ENCODE measurements at places on chromosomes 13 and 19. TPM values are rescaled to one million over a fixed set of nuclear protein-coding genes. Genes with fewer than 3 reads are reported as not detected.
A peak's percentile ranks its signal among the peaks of the same experiment; 100 is the strongest.

DNA sequence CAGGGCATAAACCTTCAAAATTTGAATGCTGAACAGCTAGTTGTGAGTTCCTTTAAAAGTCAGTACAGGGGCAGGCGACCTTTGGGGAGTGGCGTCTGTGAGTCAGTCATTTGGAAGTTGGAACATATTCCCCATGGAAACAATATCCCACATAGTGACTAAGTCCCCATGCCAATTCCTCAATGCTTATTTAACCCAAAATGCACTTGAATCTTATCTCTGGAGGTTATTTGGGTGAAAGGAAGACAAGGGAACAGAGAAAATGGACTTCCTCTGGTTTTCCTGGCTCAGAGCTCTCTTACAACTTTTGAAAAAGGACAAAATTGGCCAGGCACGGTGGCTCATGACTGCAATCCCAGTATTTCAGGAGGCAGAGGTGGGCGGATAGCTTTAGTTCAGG lies 479.2 kb upstream of the NBEA start:
- H3K4me1 ChIP-seq: peaks cover 12% of the 10 kb centered on the region
- DNase-seq: peak; percentile 51
- H3K27ac ChIP-seq: no peak overlapping the region
- H3K36me3 ChIP-seq: no peaks in the 10 kb centered on the region

- no peak overlapping the region for H3K4me3 ChIP-seq
- no peak overlapping the region for H3K27ac ChIP-seq
- peaks cover 6% of the 10 kb centered on the region for H3K27me3 ChIP-seq
- no peak for DNase-seq
- no peaks in the 10 kb centered on the region for H3K4me1 ChIP-seq
Observed at GRCh38 chr13:23609414-23609760, 39.2 kb downstream of the TNFRSF19 start.

Gene ZNF492
- total RNA-seq: not detected

Gene FXYD3
- total RNA-seq: 17.4 TPM

DNA sequence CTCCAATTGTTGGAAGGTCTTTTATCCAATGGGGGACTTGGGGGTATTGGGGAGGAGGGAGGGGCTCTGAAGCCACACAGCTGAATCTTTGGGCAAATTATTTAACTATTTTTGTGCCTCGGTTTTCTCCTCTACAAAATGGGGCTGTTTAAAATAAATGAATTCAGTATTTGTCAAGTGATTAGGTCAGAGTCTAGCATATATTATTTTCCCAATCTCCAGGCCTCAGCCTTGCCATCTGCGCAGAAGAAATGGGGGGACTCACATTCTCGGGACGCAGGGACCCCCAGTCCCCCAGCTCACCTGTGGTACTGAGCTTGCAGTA lies 1.5 kb downstream of the TLE5 start:
- peaks cover 46% of the 10 kb centered on the region for H3K4me1 ChIP-seq
- no peaks in the 10 kb centered on the region for H3K27me3 ChIP-seq
- H3K27ac ChIP-seq: peak overlapping the region; percentile 91
- peak overlapping the region; percentile 72 for H3K4me3 ChIP-seq
- H3K36me3 ChIP-seq: peaks cover 15% of the 10 kb centered on the region

- no peaks in the 10 kb centered on the region for H3K36me3 ChIP-seq
- no peaks in the 10 kb centered on the region for H3K27me3 ChIP-seq
- H3K4me1 ChIP-seq: no peaks in the 10 kb centered on the region
- no peak for DNase-seq
- H3K27ac ChIP-seq: no peak overlapping the region
Observed at GRCh38 chr13:27242702-27243101, 8.7 kb upstream of the RPL21 start.

Gene KCNC3
- total RNA-seq: 6.9 TPM

DNA sequence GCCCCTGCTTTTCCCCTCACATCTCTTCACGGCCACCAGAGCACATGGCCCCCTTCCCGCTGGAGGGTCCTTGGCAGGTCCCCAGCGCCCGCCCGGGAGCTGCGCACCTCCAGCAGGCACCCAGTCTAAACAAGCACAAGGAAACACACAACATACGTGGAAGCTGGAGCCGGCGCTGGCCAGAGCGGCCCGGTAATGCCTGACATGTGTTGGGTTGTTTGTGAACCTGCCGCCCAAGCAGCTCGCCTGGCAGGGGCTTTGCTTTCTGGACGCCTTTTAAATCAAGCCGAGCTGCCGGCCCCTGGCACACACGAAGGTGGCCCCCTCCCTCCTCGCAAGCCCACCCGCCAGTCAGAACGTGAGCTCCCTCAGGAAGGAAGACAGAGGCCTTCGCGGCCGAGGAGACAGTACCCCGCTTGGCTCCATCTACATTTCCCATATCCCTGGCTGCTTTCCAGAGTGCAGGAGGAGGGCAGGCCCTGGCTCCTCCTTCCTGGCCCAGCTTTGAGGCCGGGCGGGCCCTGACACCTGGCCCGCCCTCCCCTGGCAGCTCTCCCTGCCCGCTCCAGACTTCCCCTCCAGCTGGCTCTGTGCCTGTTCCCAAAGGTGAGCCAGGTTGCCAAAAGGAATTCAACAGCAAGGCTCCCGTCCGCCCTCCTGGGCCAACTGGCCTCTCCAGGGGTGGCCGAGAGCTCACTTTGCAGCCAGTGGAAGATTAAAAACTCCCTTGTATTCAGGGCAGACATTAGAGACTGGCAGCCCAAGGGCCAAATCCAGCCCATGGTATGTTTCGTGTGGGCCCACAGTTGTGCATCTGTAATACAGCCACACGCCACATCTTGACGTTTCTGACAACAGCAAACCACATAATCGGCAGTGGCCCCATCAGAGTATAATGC lies 28.7 kb downstream of the COMP start:
- peaks cover 38% of the 10 kb centered on the region for H3K4me1 ChIP-seq
- H3K27me3 ChIP-seq: no peaks in the 10 kb centered on the region
- peak overlapping the region; percentile 45 for H3K27ac ChIP-seq
- DNase-seq: peak; percentile 26

GRCh38 chr13:73664851-73665250 lies 469.4 kb downstream of the KLF12 start:
- no peak overlapping the region for H3K27ac ChIP-seq
- DNase-seq: no peak
- no peaks in the 10 kb centered on the region for H3K27me3 ChIP-seq
- no peaks in the 10 kb centered on the region for H3K4me1 ChIP-seq

DNA sequence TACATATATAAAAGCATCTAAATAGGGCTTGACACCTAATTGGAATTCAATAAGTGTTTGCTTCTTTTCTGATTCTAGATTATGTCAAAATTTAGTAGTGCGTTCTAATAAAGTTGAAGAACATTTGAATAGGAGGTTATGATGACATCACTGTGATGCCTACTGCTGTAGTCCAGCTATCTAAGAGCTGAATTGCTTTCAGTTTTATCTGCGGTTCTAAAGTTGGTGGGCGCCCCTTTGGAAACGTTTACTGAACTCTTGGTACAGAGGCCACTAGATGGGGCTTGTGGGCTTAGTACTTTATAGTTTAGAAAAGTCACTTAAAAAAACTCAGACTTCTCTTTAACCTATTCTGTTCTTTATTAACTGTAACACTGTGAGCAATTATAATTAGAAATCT lies 776.9 kb downstream of the GPC5 start:
- DNase-seq: no peak
- no peaks in the 10 kb centered on the region for H3K4me1 ChIP-seq
- H3K27ac ChIP-seq: no peak overlapping the region
- no peaks in the 10 kb centered on the region for H3K36me3 ChIP-seq

- DNase-seq: no peak
- 0 out of 2 replicates have a peak, but pooled peaks cover 2% of the 10 kb centered on the region for H3K36me3 ChIP-seq
- H3K27ac ChIP-seq: peak overlapping the region; percentile 99
- H3K4me1 ChIP-seq: peaks cover 88% of the 10 kb centered on the region
- H3K27me3 ChIP-seq: no peaks in the 10 kb centered on the region
Observed at GRCh38 chr19:39405958-39406655, 540 bp upstream of the ZFP36 start.

DNA sequence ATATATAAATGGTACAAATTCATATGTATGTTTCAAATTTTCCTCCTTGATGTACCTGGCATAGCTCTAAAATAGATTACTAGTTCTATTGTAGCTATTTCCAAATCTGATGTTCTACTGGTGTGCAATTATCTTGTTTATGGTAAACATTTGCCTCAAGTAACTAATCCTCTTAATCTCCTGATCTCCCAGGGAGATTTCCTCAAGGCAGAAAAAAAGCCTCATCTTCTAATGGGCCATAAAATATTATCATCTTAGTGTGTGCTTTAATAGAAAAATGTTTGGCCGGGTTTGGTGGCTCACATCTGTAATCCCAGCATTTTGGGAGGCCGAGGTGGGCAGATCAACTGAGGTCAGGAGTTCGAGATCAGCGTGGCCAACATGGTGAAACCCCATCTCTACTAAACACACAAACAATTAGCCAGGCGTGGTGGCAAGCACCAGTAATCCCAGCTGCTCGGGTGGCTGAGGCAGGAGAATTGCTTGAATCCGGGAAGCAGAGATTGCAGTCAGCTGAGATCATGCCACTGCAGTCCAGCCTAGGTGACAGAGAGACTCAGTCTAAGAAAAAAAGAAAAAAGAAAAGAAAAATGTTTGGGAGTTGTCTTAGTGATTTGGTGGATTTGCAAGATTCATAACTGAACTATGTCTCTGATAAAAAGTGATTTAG lies 498.9 kb upstream of the SLITRK5 start:
- no peak overlapping the region for H3K4me3 ChIP-seq
- no peaks in the 10 kb centered on the region for H3K4me1 ChIP-seq
- no peaks in the 10 kb centered on the region for H3K36me3 ChIP-seq
- no peak for DNase-seq
- no peak overlapping the region for H3K27ac ChIP-seq

DNA sequence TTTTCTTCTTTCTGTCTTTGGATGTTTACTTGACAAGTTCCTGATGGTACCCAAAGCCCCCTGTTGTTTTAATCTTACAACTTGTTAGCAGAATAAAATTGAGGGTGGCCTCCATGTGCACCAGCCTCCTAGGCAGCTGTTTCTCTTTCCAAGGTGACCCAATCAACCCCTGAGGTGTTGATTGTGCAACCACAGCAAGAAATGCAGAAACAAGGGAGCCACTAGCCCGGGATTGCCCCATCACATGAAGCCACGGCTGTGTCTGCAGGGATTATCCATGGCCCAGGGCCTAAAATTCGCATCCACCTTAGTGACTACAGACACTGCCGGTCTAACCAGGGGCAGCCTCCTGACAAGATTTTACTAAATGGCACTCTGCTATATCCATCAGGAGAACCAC lies 14.4 kb downstream of the CEACAM4 start:
- no peaks in the 10 kb centered on the region for H3K36me3 ChIP-seq
- H3K4me1 ChIP-seq: no peaks in the 10 kb centered on the region
- H3K27me3 ChIP-seq: peaks cover 52% of the 10 kb centered on the region
- no peak for DNase-seq
- no peak overlapping the region for H3K4me3 ChIP-seq

- H3K27ac ChIP-seq: no peak overlapping the region
- DNase-seq: peak; percentile 55
- no peaks in the 10 kb centered on the region for H3K4me1 ChIP-seq
- no peak overlapping the region for H3K4me3 ChIP-seq
Observed at GRCh38 chr19:32599736-32600157, 18.8 kb downstream of the PDCD5 start.

Gene ZNF583
- total RNA-seq: not detected

Gene MAP2K7
- total RNA-seq: 59.1 TPM

DNA sequence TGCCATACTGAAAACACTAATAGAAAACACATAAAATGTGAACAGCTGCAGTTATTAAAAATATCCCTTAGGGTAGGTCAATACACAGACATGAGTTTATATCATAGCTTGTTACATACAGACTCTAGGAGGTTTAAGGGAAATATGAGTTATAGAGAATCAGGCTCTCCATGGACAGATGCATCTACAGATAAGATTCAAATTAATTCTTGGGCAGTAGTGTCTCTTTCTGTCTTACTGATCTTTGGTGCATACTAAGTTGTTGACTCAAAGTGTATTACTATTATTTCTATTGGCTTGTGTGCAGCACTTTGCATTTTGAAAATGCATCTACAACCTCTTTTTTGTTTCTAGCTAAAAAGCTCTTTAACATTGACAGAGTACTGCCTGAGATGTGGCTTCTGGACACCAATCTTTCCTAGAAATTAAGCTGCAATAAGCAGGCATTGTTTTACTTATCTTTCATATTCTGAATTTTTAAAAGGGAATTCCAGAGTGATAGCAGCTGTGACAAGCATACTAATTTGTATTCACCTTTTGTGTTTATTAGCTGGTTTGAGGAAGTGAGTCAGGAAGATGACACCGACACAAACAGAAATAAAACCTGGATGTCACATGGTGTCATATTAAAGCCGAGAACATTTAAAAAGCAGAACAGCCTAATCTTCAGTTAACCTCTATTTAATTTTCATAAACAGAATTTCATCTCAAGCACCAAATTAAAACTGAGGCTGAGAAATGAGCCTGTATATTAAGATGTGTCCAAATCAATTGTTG lies 399.0 kb downstream of the PCDH9 start:
- no peak for DNase-seq
- 0 out of 2 replicates have a peak, but pooled peaks cover 4% of the 10 kb centered on the region for H3K4me1 ChIP-seq
- no peak overlapping the region for H3K27ac ChIP-seq

- no peak for DNase-seq
- peaks cover 12% of the 10 kb centered on the region for H3K4me1 ChIP-seq
- no peak overlapping the region for H3K4me3 ChIP-seq
- H3K27me3 ChIP-seq: no peaks in the 10 kb centered on the region
- H3K27ac ChIP-seq: no peak overlapping the region
- H3K36me3 ChIP-seq: peaks cover 17% of the 10 kb centered on the region
Observed at GRCh38 chr13:112877976-112878955, 90.7 kb upstream of the MCF2L start.

DNA sequence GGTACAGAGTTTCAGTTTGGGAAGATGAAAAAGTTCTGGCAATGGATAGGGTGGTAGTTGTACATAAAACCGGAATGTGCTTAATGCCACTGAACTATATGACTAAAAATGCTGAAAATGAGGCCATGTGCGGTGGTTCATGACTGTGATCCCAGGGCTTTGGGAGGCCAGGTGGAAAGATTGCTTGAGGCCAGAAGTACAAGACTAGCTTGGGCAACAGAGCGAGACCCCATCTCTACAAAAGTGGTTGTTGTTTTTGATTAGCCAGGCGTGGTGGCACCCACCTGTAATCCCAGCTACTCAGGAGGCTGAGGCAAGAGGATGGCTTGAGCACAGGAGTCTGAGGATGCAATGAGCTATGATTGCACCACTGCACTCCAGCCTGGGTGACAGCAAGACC lies 12.8 kb downstream of the SMAD9 start:
- H3K36me3 ChIP-seq: no peaks in the 10 kb centered on the region
- no peak overlapping the region for H3K4me3 ChIP-seq
- DNase-seq: no peak
- H3K4me1 ChIP-seq: no peaks in the 10 kb centered on the region

Data from HCT116 (cell line).